Naive B cell (primary cell): ENCODE measurements at places on chromosomes 2 and 18. TPM values are rescaled to one million over a fixed set of nuclear protein-coding genes. Genes with fewer than 3 reads are reported as not detected.

Gene BOLL
- polyA plus RNA-seq = not detected

Gene CNGA3
- polyA plus RNA-seq = not detected

- DNase-seq = no peak
Measured at GRCh38 chr2:24566630-24567029, 75.6 kb downstream of the NCOA1 start.

GRCh38 chr2:68352651-68353391 is 12.3 kb upstream of the PLEK start:
- no peak for DNase-seq
